IPS DF 19.7 (cell line): ENCODE measurements at places on chromosomes 6 and 20.

DNA sequence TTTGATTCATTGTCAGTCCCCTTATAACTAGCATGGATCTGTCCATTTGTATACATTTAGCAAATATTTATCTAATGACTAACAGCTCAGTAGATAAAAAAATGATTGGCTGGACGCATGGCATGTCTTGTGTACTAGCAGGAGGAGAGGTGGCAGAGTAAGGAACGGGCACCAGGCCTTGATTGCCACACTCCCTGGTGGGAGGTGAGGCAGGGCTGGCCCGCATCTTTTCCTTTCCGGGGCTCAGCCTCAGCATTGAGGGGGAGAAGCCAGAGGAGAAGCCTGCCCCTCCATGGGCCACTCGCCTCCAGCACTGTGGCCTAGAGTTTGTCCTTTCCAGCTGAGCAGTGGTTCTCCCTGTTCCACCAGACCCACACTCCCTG is 84.9 kb upstream of the TMEM181 start:
- DNase-seq = no peak

- DNase-seq = no peak
Measured at GRCh38 chr20:58646703-58647102, 4.4 kb upstream of the STX16 start.

DNA sequence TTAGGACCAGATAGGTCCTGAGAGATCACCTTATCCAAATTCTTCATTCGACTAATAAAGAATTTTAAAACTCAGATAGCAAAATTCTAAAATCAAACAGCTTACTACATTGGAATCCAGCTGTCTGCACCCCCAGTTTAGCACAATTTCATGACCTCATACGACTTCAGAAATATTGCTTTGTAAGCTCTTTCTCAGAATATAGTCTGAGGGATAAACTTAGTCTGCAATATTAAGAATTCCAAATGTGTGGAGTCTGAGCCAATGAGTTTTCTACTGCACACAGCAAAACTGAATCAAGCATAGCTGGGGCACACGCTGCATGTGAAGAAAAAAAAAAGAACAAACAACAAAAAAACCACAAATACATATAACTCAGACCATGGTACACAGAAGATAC is 541.6 kb upstream of the CHD6 start:
- DNase-seq = no peak

DNA sequence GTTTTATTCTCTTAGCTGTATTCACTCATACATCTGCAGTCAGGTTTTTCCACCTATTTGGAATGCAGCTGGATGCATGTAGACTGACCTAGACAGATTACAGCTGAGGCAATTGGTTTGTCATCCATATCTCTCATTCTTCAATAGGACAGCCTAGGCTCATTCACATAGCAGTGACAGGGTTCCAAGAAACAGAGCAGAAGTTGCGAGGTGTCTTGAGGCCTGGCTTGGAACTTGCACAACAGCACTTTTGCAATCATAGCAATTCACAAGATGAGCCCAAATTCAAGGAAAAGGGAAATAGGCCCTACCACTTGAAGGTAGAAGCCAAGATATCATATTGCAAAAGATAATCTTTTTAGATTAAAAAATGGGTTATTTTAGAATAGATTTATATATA is 508.9 kb upstream of the JAG1 start:
- DNase-seq = no peak

DNA sequence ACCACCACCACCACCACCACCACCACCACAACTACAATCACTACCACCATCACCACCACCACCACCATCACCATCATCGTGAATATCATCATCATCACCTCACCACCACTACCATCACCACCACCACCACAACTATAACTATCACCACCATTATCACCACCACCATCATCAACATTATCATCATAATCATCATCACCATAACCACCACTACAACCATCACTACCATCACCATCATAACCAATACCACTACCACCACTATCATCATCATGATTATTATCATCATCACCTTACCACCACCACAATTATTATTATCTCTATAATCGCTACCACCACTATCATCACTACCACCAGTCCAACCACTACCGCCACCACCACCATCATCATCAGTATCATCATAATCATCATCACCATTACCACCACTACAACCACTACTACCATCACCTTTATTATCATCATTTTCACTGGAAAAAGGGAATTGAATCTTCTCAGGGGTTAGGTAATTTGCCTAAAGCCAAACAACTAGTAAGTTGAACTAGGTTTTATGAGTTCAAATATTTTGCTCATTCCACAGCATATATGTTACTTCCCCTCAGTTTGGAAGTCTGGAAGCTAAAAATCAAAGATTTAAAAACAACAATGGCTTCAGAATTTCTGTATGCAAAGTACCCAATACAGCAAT is 8.3 kb downstream of the RIPOR2 start:
- DNase-seq = no peak

DNA sequence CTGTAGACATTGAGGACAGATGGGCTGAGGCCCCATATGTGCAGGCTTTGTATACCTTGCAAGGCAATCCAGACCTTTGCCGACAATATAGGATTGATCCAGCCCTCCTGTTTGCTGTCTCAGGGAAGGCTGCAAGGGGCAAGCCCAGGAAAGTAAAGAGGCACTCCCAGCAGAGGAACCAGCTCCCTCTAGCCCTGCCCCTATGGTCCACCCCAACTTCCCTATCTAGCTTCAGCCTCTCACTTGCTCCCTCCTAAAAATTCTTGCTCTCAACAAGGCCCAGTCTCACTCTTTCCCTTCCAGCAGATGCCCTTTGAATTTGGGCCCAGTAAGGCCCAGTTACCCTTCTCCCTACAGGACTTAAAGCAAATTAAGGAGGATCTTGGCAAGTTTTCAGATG is 92.6 kb downstream of the JARID2 start:
- DNase-seq = no peak

DNA sequence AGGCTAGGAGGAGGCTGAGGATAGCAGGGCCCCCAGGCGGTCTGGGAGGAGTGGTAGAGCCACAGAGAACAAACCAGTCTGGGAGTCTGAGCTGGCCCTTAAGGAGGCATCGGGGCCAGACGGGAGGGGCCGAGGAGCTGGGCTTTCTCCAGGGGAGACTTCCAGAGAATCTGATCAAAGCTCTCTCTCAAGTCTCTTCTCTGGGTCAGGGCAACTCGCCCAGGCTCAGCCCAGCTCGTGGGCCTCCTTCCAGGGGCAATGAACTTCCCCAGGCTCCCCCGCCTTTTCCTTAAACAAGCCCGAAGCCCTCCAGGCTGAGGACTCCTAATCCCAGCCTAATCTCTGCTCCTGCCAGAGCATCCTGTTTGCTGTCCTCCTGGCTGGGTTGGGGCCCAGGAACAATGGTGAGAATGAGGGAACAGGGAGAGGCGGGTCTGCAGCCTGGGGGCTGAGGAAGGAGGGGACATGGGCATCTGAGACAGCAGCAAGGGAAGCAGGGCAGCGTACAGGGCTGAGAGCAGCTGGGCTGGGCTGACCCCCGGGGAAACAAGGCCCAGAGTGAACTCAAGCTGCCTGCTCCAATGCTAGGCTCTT is 173.6 kb downstream of the ANKRD60 start:
- DNase-seq = no peak

- no peak for DNase-seq
Measured at GRCh38 chr6:158406736-158407135, 94.5 kb downstream of the TULP4 start.

DNA sequence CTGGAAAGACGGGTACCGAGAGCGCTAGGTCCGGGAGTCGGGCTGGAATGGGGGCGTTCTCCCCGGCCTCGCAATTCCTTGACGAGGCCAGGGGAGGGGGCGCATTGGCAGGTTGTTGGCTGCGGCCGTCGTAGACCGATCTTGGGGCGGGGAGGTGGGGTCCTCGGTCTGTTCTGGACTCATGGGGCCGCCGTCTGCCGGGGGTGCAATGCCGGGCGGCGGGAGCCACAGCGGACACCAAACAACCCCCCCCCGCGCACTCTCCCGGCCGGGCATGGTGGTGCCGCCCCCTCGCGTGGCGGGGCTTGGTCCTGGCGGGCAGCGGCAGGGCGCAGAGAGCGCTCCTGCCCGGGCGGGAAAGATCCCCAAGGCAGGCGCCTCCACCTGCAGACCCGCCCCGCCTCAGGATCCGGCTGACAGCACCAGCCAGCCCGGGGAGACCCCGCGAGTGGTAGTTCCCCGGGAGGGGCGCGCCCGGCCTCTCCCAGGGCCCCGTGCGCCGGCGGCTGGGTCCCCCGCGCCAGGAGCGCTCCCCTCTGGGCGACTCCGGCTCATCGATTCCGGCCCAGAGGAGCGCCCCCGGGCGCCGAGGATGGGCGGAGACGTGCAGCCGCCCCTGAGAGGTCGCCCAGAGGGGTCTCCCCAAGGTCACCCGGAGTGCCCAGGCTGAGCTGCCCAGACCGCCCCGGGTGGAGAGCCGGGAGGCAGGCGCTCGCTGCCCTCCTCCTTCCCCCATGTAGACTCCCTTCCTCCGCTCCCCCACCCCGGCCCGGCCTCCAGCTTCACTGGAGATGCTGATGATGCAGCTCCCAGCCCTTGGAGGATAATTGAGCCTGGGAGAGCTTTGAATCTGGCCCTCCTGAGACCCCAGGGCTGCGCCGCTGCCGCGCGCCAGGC is 709 bp downstream of the PPP1R16B start:
- DNase-seq = no peak

GRCh38 chr6:98384334-98384733 is 450.0 kb upstream of the POU3F2 start:
- no peak for DNase-seq

DNA sequence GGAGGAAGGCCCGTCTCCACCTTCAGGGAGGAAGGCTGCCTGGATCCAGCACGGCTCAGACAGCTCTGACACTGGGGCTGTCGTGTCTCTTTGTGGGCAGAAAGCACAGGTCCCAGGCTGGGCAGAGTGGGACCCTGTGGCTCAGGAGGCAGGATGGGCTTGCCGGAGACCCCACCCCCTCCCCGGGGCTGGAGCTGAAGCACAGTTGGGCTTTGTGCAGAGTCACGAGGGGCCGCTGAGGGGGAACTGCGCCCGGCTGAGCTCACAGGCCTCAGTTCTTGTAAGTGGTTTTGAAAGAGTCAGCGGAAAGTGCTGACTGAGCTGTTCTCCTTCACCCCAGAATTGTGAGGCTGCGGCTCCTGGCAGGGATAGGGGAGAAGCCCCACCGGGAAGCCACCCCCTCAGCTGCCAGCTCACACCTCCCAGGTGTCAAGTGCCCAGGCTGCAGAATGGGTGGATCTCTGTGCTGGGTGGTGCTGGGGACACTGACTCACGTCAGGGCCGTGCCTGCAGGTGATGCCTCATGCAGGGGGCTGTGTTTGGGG is 145.5 kb upstream of the RNF24 start:
- DNase-seq = no peak

DNA sequence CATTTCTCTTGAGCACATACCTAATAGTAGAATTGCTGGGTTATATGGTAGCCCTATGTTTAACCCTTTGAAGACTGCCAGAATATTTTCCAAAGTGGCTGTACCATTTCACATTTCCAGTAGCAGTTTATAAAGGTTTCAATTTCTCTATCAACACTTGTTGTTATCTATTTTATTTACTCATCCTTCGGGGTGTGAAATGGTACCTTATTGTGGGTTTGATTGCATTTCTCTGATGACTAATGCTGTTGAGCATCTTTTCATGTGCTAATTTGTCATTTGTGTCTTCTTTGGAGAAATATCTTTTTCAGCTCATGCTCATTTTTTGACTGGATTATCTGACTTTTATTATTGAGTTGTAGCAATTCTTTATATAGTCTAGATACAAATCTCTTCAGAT is 5.4 kb downstream of the ENPP4 start:
- no peak for DNase-seq
